ENCODE measurements at places on chromosomes 12 and 14.

DNA sequence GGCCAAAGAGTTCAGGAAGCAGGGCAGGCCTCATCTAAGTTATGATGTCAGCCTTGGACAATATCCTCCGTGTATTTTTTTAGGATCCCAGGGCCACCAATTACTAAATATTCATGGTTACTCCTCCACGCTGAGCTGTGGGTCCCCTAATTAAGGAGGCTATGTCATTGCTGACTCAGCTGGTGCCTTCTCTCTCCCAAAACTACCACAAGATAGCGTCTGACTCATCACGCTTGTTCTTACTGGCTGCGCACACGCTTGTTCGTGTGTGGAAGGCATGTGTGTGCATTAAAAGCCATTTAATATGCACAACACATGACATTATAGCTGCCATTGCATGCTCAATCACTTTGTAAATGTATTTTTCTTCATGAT is 78.3 kb downstream of the GSC start:
- DNase-seq: no peak

DNA sequence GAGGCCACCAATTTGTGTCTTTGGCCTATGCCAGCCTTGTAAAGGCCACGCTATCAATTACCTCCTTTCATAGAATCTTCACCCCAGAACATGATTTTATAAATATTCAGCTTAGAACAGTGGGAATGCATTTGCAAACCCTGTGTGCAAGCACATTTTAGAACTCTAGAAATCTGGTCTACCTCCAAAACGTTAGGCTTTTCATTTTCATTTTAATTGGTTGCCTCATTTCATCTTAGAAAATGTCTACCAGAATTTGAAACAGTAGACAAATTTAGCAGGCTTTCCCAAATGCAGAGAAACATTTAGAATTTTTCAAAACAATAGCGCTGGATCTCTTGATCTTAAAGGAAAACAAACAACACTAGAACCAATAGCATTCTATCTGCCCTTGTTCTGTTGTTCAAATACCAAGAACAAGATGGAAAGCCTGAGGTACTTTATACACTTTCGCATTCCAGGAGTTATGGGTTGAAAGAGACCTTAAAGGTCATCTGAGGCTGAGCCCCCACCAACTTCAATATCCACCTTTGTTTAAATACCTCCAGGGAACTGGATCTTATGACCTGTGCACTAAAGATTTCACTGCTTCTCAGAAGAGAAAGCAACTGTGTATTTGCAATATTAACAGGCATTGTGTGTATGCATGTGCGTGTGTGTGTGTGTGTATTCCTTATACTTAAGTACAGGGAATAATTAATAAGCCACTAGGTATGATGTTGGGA is 185.1 kb downstream of the C12orf42 start:
- DNase-seq: no peak

DNA sequence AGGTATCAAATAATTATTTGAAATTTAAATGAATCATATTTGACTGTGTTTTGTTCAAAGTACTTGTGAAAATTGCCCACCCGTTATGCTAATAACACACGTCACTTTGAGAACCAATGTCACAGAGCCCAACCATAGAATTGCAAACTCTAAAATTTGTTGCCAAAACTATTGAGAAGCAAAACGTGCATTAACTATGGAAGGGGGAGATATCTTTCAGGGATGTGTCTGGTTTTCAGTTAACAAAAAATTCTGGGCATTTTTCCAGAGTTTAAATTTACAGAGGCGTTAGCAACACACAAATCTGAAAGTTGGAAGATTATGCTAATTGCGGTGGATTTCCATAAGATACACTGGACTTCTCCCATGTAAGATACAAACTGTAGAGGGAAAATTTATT is 371.8 kb upstream of the E2F7 start:
- no peak for DNase-seq

- DNase-seq: no peak
Observed at GRCh38 chr12:112091563-112091962, 17.0 kb downstream of the NAA25 start.

DNA sequence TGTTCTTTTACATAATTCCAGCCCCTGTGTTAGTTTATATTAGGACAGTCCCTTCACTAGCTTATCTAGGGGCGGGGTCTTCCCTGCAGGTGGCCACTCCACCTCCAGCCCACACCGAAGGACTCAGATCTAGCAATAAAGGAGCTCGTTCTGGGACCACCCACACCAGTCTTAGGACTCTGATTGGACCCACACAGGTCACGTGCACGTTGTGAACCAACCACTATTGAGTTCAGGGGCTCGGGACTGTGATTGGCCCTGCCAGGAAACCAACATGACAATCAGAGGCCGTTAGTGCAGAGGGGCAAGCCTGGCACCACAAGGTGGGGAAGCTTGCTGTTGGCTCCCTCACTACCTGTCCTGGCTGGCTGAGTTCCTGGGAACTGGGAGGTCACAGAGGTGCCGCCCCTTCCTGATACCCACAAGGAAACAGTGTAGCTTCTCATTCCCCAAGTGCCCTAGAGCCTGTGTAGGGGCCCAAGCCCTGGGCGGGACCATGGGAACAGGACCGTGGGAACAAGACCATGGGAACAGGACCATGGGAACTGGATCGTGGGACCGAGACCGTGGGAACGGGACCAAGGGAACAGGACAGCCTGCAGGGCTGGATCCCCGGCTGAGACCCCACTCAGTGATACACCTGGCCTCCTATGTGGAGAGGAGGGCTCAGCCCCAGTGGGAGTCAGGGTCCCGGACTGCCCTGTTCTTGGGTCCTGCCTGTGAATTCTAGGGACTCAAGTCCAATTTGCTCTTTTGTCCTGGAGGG is 297.8 kb downstream of the ADGRD1 start:
- no peak for DNase-seq

- no peak for DNase-seq
Observed at GRCh38 chr12:45294906-45295305, 79.0 kb downstream of the ANO6 start.

GRCh38 chr12:79932357-79932756 is 2.5 kb downstream of the PPP1R12A start:
- no peak for DNase-seq

Measured in HS-27A (cell line).